Thoracic aorta (tissue), 2 donors: ENCODE measurements at places on chromosomes 13 and 19.

DNA sequence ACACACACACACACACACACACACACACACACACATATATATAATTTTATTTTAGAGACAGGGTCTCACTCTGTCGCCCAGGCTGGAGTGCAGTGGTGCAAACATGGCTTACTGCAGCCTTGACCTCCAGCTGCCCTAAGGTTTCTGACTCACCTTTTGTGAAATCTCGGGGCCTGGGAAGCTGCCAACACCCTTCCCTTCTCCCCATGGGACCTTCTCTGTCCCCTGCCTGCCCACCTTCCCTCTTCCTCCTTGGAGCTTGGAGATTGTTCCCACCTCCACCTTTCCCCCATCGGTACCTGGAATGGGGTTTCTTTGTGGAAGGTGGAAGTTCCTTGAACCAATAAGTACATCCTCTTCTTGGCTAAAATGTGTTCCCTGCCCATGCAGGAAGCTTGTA lies 6.3 kb downstream of the ARRDC5 start:
- no peak for DNase-seq

GRCh38 chr13:19606152-19606551 lies 27.3 kb upstream of the MPHOSPH8 start:
- no peak for DNase-seq

- no peak for DNase-seq
Measured at GRCh38 chr13:25247360-25247759, 39.9 kb downstream of the MTMR6 start.

- no peak for DNase-seq
Measured at GRCh38 chr19:8017808-8018207, 12.4 kb upstream of the ELAVL1 start.

DNA sequence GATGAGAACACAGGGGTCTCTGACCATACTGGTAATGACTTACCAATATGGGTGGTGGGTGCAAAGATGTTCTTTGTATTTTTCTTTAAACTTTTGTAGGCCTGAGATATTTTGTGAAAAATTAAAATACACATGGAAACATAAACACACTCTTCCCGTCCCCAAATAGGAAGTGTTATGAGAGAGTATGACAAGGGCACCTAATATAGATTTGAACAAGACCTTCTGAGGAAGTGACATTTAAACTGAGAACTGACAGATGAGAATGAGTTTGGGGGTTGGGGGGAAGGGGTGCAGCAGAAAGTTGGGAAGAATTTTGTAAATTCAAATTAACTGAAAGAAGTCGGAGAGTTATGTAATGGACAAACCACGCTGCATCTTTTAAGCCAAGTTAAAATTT lies 224.2 kb downstream of the RGCC start:
- no peak for DNase-seq

- DNase-seq = no peak
Measured at GRCh38 chr13:52385870-52386269, 20.1 kb downstream of the THSD1 start.

GRCh38 chr13:26996965-26997752 lies 174.5 kb downstream of the USP12 start:
- no peak for DNase-seq

DNA sequence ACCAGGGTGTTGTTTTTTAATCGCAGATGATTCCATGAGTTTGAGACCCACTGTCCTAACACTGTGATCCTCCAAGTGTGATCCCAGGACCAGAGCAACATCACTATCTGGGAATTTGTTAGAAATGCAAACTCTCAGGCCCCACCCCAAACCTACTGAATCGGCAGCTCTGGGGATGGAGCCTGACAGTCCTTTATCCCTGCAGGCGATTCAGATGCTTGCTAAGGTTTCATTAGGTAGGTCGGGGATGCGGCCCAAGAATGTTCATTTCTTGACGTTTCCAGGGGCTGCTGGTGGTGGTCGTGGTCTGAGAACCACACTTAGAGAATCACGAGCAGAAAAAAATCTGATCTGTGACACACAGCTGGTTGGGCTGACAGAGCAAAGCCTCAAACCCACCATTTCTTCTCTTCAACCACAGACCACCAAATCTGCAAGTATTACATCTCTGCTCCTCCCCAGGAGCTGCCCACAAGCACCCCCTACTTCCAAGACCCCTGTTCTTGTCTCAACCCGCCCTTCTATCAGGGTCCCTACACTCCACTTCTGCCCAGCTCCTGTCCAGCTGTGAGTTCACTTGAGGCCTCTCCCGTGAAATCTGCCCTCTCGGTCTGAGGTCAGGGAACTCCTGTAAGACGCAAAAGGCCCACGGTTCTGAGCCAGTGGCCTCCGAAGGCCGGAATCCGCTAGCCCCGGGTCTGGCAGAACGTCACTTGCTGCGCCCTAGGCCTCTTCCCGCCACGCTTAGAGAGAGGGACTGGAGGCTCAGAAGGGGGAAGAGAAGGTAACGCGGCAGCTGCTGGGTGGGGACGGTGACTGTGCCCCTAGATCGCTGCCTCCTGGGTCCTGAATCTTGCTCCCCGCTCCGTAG lies 1.1 kb upstream of the FARP1 start:
- DNase-seq = no peak

DNA sequence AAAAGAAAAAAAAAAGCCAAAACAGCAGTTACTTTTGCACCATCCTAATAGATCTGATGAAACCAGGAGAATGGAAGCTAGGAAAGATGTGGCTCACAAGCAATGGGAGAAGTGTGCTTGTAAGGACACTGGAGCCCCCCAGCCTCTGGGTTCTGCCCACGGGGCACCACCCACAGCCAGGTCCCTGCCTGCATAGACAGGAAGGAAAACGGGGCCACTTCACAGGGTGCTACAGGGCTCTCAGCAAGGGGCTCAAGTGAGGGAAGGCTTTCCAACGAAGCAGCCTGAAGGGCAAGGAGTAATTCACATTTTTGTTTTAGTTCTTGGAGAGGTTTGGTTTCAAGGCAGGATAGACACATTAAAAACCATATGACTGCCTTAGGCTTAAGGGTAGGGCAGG lies 42.7 kb downstream of the BRD4 start:
- no peak for DNase-seq

GRCh38 chr13:109494925-109495369 lies 291.4 kb downstream of the IRS2 start:
- DNase-seq = no peak

DNA sequence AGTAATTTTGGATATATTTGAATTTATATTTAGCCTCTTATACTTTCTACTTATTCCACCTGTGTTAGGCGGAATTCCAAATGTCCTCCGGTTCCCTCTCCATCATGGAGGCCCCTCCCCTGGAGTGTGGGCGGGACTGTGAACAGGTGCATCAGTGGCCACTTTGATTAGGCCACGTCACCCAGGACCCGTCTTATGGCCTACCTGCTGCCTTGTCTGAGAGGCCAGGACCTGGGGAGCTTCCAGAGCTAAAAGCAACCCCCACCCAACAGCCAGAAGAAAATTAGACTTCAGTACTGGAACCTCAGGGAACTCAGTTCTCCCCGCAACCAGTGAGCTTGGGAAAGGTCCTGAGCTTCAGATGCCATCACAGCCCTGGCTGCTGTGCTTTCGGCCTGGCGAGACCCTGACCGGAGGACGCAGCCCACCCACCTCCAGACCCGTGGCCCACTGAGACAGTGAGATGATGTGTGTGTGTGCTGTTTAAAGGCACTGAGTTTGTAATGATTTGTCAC lies 200.2 kb upstream of the SOX1 start:
- no peak for DNase-seq

DNA sequence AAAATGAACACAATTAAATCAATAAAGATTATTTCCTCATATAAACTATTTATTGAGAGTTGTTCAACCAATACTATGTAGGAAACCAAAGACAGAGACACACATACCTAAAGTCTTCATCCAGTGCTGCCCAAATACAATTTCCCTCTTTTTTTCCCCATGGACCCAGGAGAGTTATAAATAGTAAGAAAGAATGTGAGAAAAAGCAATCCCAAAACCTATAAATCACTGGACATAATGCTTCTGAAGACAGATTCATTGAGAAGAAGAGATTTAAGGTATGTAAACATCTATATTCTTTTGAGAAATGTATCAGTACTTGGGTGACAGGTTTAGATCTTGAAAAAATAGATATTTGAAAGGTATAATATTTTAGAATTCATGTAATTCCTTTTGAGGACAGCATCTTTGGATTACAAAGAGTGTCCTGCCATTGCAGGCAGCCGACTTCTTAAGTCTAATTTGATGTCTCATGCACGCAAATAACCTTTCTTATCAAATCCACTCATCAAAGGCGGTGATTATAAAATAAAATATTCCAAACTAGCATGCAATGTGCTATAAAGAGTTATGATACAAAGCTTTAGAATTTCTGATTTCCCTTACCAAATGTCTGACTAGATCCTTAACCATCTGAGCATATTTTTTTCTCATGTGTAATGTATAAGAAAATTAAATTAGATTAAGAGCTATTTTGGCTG lies 739.4 kb downstream of the LIG4 start:
- no peak for DNase-seq

- no peak for DNase-seq
Measured at GRCh38 chr13:61414686-61415057, 977 bp downstream of the PCDH20 start.

DNA sequence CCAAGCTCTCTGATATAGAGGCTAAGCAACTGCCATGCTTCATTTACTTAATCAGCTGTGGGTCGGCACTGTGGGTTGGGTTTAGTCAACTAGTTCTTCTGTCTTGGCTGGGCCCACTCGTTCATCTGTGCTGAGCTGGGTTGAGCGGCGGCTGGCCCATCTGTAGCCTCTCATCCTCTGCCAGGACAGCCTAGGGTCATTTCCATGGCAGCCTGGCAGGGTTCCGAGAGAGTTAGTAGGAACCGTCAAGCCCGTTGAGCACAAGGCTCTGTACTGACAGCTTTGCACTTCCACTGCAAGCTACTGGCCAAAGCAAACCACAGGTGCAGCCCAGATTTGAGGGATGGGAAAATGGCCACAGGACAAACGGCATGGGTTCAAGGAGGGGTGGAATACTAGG lies 6.6 kb upstream of the ZNF835 start:
- no peak for DNase-seq

DNA sequence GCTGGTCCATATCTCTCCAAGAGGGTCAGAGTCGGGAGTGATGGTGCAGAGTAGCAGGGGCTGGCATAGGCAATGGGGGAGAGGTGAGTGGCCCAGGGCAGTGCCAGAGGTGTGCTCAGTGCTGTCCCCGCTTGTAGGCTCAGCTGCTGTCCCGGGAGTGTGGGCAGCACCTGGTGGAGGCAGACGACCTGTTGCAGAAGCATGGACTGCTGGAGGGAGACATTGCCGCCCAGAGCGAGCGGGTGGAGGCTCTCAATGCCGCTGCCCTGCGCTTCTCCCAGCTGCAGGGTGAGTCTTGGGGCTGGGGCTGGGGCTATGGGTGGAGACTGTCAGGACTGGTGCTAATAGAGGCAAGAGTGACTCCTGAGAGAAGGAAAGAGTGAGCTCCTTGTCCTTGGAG lies 39.3 kb downstream of the SPTBN4 start:
- DNase-seq = no peak

DNA sequence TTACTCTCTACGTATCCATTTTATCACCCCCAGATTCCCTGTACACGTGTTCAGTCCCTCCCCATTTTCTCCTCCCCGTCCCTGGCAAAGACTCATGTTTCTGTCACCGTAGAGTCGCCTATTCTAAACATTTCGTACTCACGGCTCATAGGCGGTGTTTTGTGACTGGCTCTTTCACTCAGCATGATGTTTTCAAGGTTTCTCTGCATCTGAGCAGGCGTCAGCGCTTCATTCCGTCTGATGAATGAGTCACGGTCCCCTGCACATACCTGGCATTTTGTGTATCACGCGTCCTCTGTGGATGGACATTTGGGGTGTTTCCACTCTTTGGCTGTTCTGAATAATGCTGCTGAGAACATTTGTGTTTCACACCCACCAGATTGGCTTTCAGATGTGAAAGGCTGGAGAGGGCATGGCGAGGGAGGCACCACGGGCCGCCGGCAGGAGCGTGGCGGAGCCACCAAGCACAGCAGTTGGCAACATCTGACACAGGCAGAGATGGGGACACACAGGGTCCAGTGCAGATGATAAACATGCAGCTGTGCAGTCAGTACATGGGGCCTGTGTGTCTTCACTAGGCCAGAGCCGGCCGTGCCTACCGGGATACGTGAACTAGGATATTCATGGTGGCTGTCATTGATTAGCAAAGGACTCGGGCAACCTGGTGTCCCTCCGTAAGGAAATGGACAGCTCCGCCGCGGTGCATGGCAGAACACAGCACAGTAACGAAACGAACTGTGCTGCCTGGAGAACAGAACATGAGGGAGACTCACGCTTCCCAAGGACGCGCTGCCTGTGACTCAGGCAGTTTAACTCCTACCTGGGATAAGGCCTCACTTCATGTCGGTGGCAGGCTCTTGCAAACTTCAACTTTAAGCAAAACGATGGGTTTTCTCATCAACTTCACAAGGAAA lies 117.2 kb downstream of the ATP11A start:
- DNase-seq = no peak

GRCh38 chr19:18541258-18541991 lies 1.9 kb downstream of the FKBP8 start:
- no peak for DNase-seq

- no peak for DNase-seq
Measured at GRCh38 chr19:10687518-10688288, 13.5 kb upstream of the QTRT1 start.

GRCh38 chr19:8306235-8307054 lies 1.7 kb downstream of the CD320 start:
- no peak for DNase-seq

- DNase-seq = no peak
Measured at GRCh38 chr13:36639610-36640009, 34.2 kb upstream of the SERTM1 start.

- no peak for DNase-seq
Measured at GRCh38 chr19:18418483-18419194, 559 bp upstream of the SSBP4 start.

DNA sequence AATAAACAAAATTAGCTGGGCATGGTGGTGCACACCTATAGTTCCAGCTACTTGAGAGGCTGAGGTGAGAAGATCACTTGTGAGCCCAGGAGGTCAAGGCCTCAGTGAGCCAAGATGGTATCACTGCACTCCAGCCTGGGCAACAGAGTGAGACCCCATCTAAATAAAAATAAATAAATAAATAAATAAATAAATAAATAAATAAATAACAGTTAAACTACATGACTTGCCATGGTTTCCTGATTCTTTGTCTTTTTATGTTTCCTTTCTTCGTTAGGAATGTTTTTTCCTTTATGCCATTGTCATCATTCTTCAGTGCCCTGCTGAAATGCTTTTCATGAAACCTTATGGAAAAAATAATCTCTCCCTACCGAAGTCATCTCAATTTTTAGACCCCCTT lies 35.2 kb upstream of the CXCL17 start:
- no peak for DNase-seq

- no peak for DNase-seq
Measured at GRCh38 chr13:99322297-99323103, 15.3 kb upstream of the GPR183 start.

DNA sequence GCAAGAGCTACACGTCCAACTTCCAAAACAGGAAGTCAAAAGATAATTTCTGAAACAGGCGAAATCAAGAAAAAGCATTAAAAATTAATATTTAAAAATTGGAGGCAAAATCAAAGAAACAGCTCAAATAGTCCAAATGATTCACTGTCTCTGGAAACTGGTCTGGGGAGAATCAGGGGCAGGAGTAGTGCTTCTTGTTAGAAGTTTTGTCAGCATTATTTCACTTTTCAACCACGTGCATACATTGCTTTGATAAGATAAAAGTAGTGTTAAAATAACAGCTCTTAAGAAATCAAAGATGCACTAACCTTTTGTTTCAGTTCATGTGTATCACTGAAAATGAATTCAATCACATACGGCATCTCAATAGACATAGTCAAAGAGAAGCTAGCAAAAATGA lies 53.8 kb downstream of the PARP4 start:
- DNase-seq = no peak
